ENCODE measurements at places on chromosomes 2 and 18. TPM values are rescaled to one million over a fixed set of nuclear protein-coding genes. Genes with fewer than 3 reads are reported as not detected.

Gene EFHD1
- total RNA-seq, result 0.92 TPM

Gene SCN1A
- not detected for total RNA-seq

- DNase-seq, result no peak
Measured at GRCh38 chr2:168255866-168256265, 8.5 kb upstream of the STK39 start.

Gene MDH1B
- total RNA-seq, result 1.0 TPM

GRCh38 chr2:186349508-186349907, 136.6 kb upstream of the ZC3H15 start:
- no peak for DNase-seq

- no peak for DNase-seq
Measured at GRCh38 chr2:174752403-174753037, 11.8 kb downstream of the CHRNA1 start.

- DNase-seq, result no peak
Measured at GRCh38 chr2:63051795-63052333, 1.2 kb downstream of the OTX1 start.

- no peak for DNase-seq
Measured at GRCh38 chr2:46984040-46984439, 68.4 kb upstream of the MCFD2 start.

Gene RTP5
- total RNA-seq, result not detected

DNA sequence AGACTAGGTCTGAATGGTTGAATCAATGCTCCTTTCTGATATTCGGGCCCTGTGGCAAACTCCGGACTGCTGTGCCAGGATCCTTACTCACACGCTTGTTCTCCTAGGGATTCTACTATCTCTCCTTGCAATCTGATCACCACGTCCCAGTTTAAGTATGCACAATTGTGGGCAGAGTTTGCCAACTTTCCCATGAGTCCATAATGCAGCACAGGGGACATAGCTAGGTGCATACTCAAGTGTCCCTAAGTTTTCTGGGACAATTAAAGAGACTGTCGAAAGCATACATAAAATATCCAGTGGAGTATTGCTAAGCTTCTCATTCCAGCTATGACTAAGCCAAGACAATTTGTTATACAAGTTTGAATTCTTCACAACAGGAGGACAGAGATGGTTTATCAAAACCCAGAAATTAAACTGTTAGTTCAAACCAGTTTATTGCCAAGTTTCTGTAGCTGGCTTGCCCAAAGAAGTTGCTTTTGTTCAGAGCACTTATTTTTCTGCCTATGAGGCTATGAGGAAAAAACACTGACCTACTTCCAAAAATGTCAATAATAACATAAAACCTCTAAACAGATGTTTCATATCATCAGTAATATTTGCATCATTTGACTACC, 136.1 kb downstream of the EXOC6B start:
- DNase-seq, result no peak

- DNase-seq, result peak; percentile 57
Measured at GRCh38 chr18:79394534-79395307, 1.0 kb upstream of the NFATC1 start.

- no peak for DNase-seq
Measured at GRCh38 chr2:85265304-85265703, 62.5 kb downstream of the TGOLN2 start.

Gene EPC2
- 15.0 TPM for total RNA-seq

DNA sequence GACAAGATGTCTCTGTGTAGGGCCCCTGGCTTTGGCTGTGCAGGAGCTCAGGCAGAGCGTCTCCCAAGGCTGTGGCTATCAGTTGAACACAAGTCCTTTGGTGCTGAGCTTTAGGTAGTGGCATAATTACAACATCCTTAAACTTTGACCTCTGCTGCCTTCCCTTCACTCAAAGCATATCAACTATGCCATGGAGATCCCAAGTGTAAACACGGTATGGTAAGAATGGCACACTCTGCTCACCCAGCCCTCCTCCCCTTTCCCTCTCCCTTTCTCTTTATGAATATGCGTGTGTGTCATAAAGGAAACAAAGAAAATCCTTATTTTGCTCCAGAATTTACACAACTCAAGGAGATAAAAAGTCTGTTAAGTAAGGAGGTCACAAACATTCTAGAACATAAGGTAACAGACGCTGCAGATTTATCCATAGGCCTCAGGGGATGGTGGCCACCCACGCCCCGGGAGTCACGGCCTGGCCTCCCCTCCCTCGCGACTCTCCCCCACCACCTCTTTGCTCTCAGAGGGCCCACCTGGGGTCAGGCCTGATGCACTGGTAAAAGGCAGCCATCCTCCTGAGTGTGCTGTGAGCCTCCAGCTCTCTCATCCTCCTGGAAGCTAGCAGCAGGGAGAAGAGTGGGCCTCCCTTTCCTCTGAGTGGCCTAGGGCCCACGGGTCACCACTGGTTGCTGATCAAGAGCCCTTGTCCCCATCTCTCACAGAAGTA, 67.3 kb downstream of the CRACDL start:
- DNase-seq, result no peak

DNA sequence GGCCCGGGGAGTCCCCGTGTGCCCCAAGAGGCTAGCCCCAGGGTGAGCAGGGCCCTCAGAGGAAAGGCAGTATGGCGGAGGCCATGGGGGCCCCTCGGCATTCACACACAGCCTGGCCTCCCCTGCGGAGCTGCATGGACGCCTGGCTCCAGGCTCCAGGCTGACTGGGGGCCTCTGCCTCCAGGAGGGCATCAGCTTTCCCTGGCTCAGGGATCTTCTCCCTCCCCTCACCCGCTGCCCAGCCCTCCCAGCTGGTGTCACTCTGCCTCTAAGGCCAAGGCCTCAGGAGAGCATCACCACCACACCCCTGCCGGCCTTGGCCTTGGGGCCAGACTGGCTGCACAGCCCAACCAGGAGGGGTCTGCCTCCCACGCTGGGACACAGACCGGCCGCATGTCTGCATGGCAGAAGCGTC, 16.9 kb upstream of the FAHD2A start:
- no peak for DNase-seq

GRCh38 chr18:11148680-11149440, 509 bp downstream of the PIEZO2 start:
- peak; percentile 61 for DNase-seq

- no peak for DNase-seq
Measured at GRCh38 chr18:62754026-62754425, 38.7 kb downstream of the PHLPP1 start.

GRCh38 chr2:28035163-28035690, 144.7 kb downstream of the BABAM2 start:
- DNase-seq, result no peak

- no peak for DNase-seq
Measured at GRCh38 chr18:7856733-7857132, 289.6 kb downstream of the PTPRM start.

Gene MFSD2B
- total RNA-seq, result not detected

GRCh38 chr2:101751875-101752619, 54.5 kb downstream of the MAP4K4 start:
- no peak for DNase-seq

DNA sequence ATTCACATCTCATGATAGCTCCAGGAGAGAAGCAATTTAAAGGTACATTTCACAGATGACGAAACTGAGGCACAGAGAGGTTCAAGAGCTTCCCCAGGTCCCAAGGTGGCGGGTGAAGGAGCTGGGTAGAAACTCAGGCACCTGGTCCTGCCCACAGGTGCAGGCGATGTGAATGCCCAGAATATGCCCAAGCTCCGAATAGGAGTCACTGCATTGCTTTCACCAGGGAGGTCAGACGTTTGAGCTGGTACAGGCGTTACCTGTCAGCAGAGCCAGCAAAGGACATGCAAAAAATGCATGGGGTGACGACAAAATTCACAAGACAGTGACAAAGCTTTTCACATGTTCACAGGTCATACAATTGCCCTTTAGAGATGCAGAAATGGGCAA, 247.9 kb downstream of the HDAC4 start:
- DNase-seq, result no peak

DNA sequence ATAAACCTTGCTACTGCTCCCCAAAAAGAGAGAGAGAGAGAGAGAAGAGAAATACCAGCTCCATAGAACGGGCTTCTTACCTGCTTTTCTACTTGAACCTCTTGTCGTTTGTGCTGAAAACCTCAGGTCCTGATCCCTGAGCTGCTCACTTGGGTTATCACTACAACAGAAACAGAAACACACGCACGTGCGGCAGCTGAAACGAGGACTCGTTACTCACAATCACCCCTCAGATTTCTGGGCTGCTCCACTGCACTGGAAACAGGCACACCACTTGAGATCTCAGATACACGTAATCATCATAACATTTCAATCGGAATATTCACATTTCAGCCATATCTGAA, 48.2 kb upstream of the GPC1 start:
- no peak for DNase-seq

DNA sequence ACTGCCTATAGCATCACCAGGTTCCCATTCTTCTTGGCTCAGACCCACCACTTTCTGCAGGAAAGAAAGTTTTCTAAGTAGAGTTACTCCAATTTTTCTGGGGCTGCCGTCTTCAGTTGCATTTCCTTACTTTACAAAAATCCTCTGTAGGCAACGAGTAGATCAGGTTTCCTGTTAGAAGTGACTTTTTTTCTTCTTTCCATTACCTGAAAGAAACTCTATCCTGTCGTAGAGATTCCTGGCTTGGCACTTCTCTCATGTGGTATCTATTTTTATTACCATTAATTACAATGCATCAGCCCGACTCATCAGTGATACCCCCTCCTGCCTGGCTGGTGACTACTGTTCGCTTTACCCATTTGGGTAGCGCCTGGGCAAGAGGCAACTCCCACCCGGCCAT, 5.6 kb upstream of the SIX2 start:
- DNase-seq, result no peak

DNA sequence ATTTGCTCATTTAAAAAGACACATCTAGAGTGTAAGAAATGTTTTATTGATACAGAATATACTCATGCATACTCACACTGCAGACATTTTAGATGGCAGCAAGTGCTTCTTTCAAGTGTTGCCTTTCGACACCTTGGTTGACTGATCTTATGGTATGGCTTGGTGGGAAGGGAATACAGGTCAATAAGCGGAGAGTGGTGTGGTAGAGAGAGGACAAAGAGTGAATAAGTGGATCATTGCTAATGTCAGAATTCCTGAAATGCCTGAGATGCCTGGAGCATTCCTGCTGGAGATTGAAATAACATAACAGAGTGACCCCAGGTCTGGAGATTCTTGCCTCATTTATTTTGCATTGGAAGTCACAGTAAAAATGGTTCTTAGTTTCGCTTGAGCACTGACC, 76.7 kb downstream of the RND3 start:
- no peak for DNase-seq

DNA sequence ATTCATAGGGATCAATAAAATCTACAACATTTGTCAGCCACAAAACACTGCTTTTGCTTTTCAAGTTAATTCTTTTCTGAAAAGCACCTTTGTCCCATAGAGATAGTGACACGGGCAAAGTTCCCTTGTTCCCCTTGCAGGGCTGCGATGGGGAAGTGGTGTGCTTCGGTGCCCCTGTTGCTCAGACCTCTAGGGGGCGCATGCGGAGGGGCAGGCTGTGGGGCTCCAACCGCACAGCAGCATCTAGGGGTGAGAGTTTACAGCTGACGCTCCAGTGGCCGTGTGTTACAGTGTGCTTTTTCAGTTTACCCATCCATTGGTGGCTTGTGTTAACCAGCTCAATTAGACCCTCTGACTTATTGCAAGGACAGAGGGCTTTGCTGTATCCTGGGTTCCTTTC, 1432.2 kb upstream of the ACVR2A start:
- DNase-seq, result no peak

- no peak for DNase-seq
Measured at GRCh38 chr2:95026471-95027368, 1.2 kb downstream of the MAL start.

GRCh38 chr2:72994991-72995380, 76.5 kb downstream of the SFXN5 start:
- DNase-seq, result no peak

GRCh38 chr2:67986258-67986657, 76.5 kb downstream of the C1D start:
- no peak for DNase-seq

DNA sequence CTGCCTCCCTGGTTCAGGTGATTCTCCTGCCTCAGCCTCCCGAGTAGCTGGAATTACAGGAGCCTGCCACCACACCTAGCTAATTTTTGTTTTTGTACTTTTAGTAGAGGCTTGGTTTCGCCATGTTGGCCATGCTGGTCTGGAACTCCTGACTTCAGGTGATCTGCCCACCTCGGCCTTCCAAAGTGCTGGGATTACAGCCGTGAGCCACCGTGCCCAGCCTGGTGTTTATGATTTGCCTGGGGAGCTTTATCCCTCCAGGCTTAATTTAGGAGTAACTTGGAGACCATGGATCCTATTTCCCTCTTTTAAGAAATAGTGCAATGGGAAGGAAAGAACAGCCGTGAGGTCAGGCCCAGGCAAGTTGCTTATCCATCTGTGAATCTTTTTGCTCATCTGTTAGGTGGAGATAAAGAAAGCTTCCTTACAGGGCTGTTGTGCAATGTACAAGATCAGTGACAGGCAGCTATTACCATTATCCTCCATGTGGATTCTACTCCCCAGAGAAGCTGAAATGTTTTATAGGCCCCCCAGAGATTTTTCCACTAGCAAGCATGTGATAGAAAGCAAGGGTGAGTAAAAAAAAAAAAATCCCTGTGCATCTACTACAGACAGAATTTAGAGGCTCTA, 104.9 kb upstream of the MGAT5 start:
- no peak for DNase-seq

Gene CTDSP1
- 54.2 TPM for total RNA-seq

DNA sequence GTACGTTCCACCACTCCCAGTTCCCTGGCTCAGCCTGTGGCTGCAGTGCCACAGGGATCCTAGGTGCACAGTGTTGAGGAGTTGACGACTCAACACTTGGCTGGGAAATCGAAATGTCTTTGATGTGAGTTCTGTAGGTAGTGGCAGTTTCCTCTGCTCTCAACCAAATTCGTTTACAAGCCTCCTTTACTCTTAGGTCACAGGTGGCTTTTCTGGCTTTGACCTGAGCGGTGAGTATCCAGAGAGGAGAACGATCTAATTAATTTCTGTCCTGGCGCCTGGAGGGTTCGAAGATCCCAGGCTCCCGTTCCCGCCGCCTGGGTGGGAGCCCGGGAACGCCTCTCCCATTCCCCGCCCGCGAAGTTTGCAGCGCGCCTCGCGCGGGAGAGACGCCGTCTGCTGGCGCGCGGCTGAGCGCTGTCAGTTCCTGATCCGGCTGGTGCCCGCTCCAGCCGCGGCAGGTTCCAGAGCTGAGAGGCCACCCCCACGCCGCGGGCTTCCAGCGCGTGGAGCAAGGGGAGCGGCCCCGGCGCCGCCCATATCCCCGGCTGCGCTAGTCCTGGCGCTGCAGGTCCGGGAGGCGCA, at the start of gene LAMA3:
Gene LAMA3, plus strand, starts transcription at position 423 of the 585 bp plus-strand sequence. CDS start 231 bp downstream, outside the sequence.
- peak; percentile 57 for DNase-seq

Gene DSG4
- total RNA-seq, result not detected

Gene GFPT1
- 35.2 TPM for total RNA-seq

Gene DPP10
- 8.2 TPM for total RNA-seq

DNA sequence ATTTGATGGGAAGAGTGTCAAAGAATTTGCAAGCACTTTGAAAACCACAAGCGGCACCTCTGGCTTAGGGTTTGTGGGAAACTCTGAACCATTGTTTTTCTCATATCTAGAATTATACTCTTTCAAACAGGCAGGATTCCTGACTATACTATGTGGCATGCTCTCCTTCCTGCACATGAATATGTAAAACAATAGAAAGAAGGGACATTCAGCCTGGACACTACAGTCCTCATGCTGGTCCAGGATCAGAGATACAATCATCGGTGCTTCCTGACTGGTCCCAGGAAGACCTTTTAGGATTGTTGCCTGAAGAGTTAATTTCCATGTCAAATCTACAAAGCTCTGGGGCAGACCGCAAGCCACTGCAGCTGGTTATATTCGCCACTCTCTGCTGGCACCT, 55.7 kb upstream of the RASGRP3 start:
- DNase-seq, result no peak

Gene LRRC30
- total RNA-seq, result not detected

Gene PECR
- 5.1 TPM for total RNA-seq

Gene CYS1
- total RNA-seq, result 19.4 TPM

GRCh38 chr2:172893111-172893510, 157.5 kb downstream of the RAPGEF4 start:
- DNase-seq, result no peak
